ENCODE measurements at places on chromosomes 12 and 14. TPM values are rescaled to one million over a fixed set of nuclear protein-coding genes. Genes with fewer than 3 reads are reported as not detected.

DBX2 gene
- total RNA-seq, result not detected

NANOG gene
- total RNA-seq, result not detected

GNB3 gene
- 1.8 TPM for total RNA-seq

DLGAP5 gene
- total RNA-seq, result 187 TPM

SLC5A8 gene
- total RNA-seq, result not detected

COL2A1 gene
- total RNA-seq, result not detected

KLHL33 gene
- total RNA-seq, result 0.09 TPM

RECQL gene
- total RNA-seq, result 126 TPM

ARID4A gene
- 30.4 TPM for total RNA-seq
